ENCODE measurements at places on chromosomes 5 and 9.

- DNase-seq, result no peak
Measured at GRCh38 chr5:14579731-14580397, 1.7 kb upstream of the OTULINL start.

DNA sequence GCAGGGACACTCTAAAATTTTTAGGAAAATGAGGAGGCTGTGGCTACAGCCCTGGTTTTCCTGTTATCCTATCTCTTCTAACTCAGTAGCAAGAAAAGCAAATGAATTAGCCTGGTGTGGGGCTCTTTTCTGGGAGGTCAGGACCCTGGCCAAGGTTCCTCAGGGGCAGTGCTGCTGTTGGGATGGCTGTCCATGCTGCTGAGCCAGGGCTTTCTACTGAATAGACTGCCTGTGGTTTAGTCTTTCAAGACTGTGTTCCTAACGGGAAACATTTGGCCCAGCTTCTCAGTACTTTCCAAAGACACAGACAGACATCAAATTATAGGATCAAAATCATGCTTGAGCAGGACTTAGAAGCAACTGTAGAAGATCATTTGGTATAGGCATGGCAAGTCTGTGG, 18.1 kb downstream of the TNC start:
- no peak for DNase-seq

DNA sequence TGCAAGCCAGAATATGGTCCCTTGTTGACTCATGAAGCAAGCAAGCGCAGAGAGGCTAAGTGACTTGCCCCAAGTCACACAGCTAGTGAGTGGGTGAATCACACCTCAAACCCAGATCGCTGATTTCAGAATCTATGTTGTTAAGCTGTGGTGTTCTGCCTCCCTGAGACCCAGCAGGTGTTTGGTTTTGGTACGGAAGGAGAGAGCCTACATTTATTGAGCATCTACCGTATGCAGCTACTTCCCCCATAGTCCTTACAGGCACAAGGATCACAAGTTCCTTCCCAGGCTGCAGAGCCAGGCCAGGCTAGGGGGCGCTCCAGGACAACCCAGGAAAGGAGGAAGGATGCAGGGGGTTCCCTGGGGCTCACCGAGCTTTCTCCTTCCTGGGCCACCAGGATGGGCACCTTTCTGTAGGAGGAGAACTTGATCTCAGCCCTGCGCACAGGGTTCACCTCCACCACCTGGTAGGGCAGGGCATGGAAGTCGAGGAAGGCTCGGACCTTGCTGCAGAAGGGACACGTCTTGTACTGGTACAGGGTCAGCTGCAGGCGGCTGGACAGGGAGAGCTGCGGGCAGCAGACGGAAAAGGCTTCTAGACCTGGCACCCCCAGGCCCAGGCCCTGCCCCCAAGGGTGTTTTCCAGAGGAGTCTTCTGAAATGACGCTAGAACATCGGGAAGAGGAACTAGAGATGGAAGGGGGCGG, 2.5 kb downstream of the PTGES2 start:
- DNase-seq, result no peak

GRCh38 chr5:173202266-173202875, 32.6 kb downstream of the NKX2-5 start:
- DNase-seq, result no peak

GRCh38 chr5:179241764-179242370, 103.4 kb downstream of the ADAMTS2 start:
- no peak for DNase-seq

DNA sequence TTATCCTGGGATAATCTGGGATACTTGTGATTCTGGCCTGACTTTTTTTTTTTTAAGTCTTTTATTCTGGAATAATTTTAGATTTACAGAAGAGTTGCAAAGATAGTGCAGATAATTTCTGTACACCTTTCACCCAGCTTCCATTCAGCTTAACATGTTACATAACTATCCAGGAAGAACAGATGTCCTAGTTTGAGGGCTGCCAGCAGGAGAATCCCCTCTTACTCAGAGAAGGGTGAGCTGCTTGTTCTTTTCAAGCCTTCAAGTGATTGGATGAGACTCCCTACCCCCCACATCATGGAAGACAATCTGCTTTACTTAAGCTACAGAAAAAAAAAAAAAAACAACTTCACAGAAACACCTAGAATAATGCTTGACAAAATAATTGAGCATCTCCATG, 254.2 kb downstream of the TRIM32 start:
- DNase-seq, result no peak

DNA sequence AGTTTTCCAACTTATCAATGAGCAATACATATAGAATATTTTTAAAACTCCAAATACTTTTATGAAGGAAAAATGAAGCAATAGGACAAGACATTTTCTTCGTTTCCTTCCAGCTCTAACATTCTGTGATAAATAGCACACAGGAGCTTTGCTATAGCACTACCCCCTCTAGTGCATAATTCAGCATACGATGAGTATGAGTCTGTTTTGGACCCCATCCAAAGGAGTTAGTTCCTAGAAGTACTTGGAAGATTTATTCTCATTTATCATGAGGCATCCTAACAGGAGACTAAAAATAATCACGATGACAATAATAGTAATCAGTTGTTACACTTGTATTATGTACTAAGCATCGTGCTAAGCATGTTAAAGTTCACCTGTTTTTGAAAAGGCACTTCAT, 1061.3 kb upstream of the DMAC1 start:
- no peak for DNase-seq

GRCh38 chr9:10525972-10526371, 86.8 kb downstream of the PTPRD start:
- no peak for DNase-seq
